COR-L47 (cell line): ENCODE measurements at places on chromosomes 11 and 22.

- no peak for DNase-seq
These were observed 265.3 kb downstream of the OPCML start for GRCh38 chr11:133266986-133267385.

- peak; percentile 50 for DNase-seq
These were observed 17.0 kb downstream of the P2RY6 start for GRCh38 chr11:73288873-73289707.

DNA sequence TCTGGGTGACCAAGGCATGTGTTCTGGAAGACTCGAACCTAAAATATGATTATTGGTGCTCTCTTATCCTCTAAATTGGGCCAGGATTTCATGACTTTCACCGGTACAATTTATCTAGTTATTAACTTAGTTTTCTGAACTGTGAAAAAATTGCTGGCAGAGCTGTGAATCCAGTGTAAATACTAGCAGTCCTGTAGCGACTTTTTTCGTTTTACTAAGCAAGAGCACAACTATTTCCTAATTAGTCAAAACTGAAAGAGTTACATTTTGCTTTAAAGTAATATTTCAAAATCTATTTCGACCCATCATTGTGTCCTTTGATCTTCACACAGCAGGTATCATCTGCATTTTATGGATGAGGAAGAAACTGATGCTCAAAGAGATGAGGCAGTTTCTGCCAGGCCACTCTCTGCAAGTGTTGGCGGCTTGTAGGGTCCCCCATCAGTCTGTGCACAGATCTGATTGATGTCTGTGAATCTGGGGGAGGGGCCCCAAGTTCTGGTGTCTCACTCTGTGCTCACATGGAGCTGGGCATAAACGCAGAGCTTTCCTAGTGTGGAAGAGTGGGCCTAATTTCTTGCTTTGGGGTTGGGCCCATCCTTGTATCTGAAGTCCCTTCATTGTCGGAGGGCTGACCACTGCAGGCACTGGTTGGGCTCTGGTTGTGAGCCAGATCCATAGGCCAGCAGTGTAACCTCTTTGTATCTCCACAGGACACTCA is 1.4 kb upstream of the TRMT2A start:
- peak; percentile 23 for DNase-seq

DNA sequence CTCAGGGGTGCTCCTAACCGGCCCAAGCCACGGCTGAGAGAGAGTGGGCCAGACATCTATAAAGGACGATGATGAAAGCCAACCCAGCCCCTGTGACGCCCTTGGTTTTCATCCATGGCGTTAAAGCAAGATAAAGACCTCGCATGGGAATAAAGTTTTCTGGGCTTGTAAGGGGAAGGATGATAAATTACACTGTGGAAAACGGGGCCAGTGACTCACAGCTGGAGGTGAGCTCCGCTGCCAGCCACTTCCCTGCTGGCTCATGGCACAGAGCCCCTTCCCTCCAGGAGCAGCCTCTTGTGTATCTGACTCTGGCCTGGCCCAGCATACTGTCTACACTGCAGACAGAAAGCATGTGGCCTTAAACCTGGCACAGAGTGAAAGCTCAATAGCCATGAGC is 503.2 kb upstream of the B3GAT1 start:
- no peak for DNase-seq

DNA sequence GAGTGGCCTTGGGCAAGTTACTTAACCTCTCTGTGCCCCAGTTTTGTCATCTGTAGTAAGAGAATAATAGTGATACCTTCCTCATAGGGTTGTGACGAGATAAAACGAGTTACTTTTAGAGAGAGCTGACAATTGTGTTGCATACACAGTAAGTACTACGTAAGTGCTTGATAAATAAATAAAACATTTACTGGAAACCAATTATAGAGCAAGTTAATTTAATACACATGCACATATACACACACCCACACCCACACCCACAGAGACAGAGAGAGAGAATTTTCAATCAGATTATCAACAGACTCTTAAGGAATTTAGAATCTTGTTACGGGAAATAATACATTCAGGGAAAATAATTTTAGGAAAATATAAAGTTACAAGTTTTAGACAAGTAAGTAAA is 1045.8 kb upstream of the TENM4 start:
- no peak for DNase-seq

DNA sequence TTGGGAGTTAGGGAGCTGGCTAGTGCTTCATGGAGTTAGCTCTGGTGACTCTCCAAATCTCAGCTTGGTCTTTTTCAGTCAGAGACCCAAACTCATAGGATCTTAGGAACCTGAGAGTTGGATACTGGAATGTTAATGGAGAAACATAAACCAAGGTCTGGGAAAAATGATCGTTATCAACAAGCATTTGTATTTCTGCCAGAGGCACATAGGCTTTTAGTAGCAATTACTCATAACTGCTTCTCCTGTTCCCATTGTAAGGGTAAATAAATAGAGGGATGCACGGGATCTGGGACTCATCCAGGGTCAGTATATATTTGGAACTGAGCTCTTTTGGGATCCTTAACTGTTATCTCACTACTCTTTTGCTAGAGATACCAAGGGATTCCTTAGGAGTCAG is 4.8 kb downstream of the BARX2 start:
- DNase-seq, result no peak

GRCh38 chr22:31143537-31143936 is 3.2 kb upstream of the PLA2G3 start:
- DNase-seq, result no peak
